WTC11 (cell line): ENCODE measurements at places on chromosomes 13 and 19. TPM values are rescaled to one million over a fixed set of nuclear protein-coding genes. Genes with fewer than 3 reads are reported as not detected.

Gene NLRP9
- total RNA-seq: not detected in 3 replicates

Gene PSMD8
- 156 to 167 TPM (median 160 TPM) in 3 replicates for total RNA-seq

Gene WDR88
- total RNA-seq: 0.28 TPM in 1 of 3 replicates, not detected in the others

Gene RGL3
- total RNA-seq: 69.0 to 88.3 TPM (median 86.0 TPM) in 3 replicates

GRCh38 chr19:41356984-41357739, 3.4 kb upstream of the TGFB1 start:
- no peak for DNase-seq
- H3K4me1 ChIP-seq: peaks cover 5% of the 10 kb centered on the region
- H3K4me3 ChIP-seq: no peak overlapping the region
- peaks cover 23% of the 10 kb centered on the region for H3K27me3 ChIP-seq
- no peak overlapping the region for H3K27ac ChIP-seq

Gene PCDH17
- total RNA-seq: 0.85 to 1.1 TPM (median 0.89 TPM) in 3 replicates

Gene LIN37
- 4.7 to 6.4 TPM (median 5.6 TPM) in 3 replicates for total RNA-seq

DNA sequence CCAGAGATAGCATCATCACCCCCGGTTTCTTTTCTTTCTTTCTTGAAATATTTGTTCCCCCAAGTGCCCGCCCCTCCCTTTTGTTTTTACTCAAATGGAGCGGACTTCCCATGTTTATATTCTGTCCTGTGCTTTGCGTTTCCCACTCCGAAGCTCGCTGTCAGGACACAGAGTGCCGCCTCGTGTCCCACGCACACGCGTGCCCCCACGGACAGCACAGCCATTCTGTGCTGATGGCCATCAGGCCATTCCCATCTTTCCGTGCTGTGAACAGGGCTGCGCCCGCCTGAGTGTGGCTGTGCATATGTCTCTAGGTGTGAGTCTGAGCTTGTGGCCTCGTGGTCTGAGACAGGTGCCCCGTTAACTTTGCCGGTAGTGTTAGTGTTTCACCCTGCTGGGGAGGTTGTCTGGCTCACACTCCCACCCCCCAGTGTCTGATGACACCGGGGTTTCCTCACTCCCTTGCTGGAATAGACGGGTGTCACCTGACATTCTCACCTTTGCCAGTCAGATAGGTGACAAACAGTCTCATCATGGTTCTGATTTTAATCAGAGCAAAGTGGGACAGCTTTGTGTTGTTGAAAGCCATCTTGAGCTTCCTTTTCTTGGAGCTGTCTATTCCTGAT, 6.9 kb downstream of the PAK4 start:
- no peak for DNase-seq
- H3K27ac ChIP-seq: peak overlapping the region; percentile 89
- no peaks in the 10 kb centered on the region for H3K27me3 ChIP-seq
- peaks cover 71% of the 10 kb centered on the region for H3K4me1 ChIP-seq

DNA sequence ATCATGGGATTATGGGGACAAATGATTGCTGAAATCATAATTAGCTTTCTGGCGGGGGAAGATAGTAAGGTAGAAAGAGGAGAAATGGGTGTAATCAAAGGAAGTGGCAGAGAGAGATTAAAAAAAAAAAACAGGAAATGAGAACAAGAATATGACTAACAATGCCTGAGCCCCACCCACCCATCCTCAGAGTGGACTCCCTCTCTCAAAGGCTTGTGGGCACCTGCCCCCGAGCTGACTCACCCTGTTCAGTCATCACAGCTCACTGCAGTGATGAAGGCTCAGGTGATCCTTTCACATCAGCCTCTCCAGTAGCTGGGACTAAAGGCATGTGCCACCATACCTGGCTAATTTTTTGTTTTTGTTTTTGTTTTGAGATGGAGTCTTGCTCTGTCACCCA, 26.4 kb upstream of the TPT1 start:
- peaks cover 37% of the 10 kb centered on the region for H3K4me1 ChIP-seq
- H3K27me3 ChIP-seq: no peaks in the 10 kb centered on the region
- H3K36me3 ChIP-seq: peaks cover 18% of the 10 kb centered on the region
- no peak overlapping the region for H3K4me3 ChIP-seq
- DNase-seq: no peak
- peak overlapping the region; percentile 71; the same call in 1 of the 2 replicates for H3K27ac ChIP-seq

- H3K36me3 ChIP-seq: no peaks in the 10 kb centered on the region
- no peaks in the 10 kb centered on the region for H3K27me3 ChIP-seq
- DNase-seq: no peak
- no peak overlapping the region for H3K27ac ChIP-seq
Measured at GRCh38 chr13:72561791-72562190, 165.6 kb downstream of the MZT1 start.

DNA sequence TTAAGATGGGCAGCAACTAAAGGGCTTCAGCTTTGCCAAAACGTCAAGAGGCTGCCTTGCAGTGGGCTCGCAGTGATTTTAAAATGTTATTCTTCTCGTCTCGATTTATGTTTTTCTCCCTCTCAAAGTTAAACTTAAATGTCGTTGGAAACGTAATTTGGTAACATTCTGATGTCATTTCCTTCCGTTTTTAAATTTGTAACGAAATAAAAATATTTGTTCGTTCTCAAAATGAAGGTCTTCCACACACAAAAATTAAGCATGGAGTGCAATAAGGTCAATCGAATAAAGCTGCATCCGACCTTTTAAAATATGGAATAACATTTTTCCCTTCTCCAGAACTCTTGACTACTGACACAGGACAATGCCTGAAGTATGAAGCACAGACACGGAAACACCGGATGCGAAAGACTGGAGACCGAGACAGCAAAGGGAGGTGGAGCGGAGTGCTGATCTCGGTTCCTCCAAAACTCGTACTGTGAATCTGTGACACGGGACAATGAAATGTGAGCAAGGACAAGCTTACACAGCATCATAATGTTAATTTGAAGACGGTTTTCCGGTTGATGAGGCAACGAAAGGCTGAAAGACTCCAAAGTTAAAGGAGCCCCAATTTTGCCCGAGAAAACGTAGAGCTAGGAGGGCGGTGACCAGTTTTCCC, 850 bp downstream of the MTMR6 start:
- H3K4me3 ChIP-seq: peak overlapping the region; percentile 97
- H3K4me1 ChIP-seq: peaks cover 17% of the 10 kb centered on the region
- H3K36me3 ChIP-seq: no peaks in the 10 kb centered on the region
- H3K27me3 ChIP-seq: no peaks in the 10 kb centered on the region

- no peaks in the 10 kb centered on the region for H3K4me1 ChIP-seq
- H3K27me3 ChIP-seq: no peaks in the 10 kb centered on the region
- no peak overlapping the region for H3K27ac ChIP-seq
- no peak overlapping the region for H3K4me3 ChIP-seq
- DNase-seq: no peak
Measured at GRCh38 chr13:103731959-103732358, 665.7 kb upstream of the SLC10A2 start.

DNA sequence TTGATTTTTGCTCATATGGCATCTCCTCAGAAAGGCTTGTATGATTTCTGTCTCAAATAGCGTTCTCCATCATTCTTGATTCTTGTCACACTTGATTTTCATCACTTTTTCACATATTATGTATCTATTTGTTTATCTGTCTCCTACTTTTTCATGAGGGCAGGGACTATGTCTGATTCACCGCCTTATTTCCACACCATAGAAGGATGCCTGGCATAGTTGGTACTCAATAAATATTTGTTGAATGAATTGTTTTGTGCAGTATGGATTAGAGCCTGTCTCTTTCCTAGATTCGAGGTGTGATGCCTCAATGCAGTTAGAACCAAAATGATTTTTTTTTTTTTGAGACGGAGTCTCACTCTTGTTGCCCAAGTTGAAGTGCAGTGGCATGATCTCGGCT, 12.1 kb downstream of the SAE1 start:
- H3K4me3 ChIP-seq: no peak overlapping the region
- peak overlapping the region; percentile 80 for H3K27ac ChIP-seq
- H3K36me3 ChIP-seq: peaks cover 63% of the 10 kb centered on the region
- no peaks in the 10 kb centered on the region for H3K27me3 ChIP-seq
- no peak for DNase-seq

Gene ZNF865
- total RNA-seq: 18.5 to 21.7 TPM (median 19.0 TPM) in 3 replicates

Gene NKG7
- total RNA-seq: 0.53 to 0.63 TPM in 2 of 3 replicates, not detected in the other

- peak overlapping the region; percentile 78; the same call in 1 of the 2 replicates for H3K27ac ChIP-seq
- peaks cover 48% of the 10 kb centered on the region for H3K4me1 ChIP-seq
- peaks cover 4% of the 10 kb centered on the region; the same call in 1 of the 2 replicates for H3K36me3 ChIP-seq
- no peaks in the 10 kb centered on the region for H3K27me3 ChIP-seq
- no peak overlapping the region for H3K4me3 ChIP-seq
Measured at GRCh38 chr13:24181991-24182702, 21.6 kb downstream of the SPATA13 start.

GRCh38 chr19:10565028-10565566, 713 bp downstream of the KRI1 start:
- H3K4me3 ChIP-seq: peak overlapping the region; percentile 89
- peaks cover 19% of the 10 kb centered on the region for H3K36me3 ChIP-seq
- H3K4me1 ChIP-seq: peaks cover 32% of the 10 kb centered on the region
- DNase-seq: peak; percentile 63
- H3K27me3 ChIP-seq: peaks cover 19% of the 10 kb centered on the region
- H3K27ac ChIP-seq: peak overlapping the region; percentile 87

DNA sequence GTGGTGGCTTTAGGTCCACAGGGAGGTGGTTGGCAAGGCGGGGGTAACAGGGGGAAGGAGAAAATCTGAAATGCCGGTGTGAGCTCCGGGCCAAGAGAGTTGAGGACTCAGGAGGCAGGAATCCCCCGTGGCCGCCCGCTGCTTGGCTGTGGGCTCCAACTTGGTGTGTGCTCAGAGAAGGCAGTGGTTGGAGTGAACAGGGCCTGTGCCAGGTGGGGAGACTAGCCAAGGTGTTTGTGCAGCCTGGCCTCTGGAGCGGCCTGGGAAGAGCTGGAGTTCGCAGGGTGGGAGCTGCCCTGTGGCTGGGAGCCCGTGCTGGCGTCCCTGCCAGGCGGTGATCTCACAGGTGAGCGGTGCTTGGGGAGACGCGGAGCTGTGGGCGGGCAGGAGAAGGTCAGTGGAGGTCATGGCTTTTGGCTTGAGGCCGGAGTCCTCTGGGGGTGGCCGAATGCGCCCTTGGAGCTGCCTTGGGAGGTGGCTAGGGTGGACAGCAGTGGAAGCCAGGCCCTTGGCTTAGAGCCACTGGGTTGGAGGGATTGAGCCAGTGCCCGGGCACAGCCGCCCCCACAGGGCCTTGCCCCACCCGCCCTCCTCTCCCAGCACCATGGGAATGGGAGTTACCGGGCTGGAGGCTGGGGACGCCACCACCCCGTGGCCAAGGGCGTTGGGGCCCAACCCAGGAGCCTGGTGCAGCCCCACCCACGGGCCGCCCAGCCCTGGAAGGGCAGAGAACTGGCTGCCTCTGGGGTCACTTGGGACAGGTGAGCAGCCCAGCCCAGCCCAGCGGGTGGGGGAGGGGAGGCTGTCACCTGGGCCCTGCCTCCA, 7.1 kb upstream of the CIRBP start:
- peak overlapping the region; percentile 89 for H3K4me3 ChIP-seq
- H3K27ac ChIP-seq: peak overlapping the region; percentile 86
- H3K4me1 ChIP-seq: peaks cover 58% of the 10 kb centered on the region
- peaks cover under 1% of the 10 kb centered on the region for H3K27me3 ChIP-seq
- DNase-seq: no peak

Gene DHX34
- total RNA-seq: 35.6 to 36.5 TPM (median 35.6 TPM) in 3 replicates

GRCh38 chr19:44687888-44688287, 11.1 kb upstream of the CEACAM16 start:
- DNase-seq: no peak
- H3K4me1 ChIP-seq: peaks cover 22% of the 10 kb centered on the region
- no peak overlapping the region for H3K4me3 ChIP-seq
- H3K27ac ChIP-seq: no peak overlapping the region

Gene LGALS14
- not detected in 3 replicates for total RNA-seq

- H3K4me3 ChIP-seq: no peak overlapping the region
- no peak overlapping the region for H3K27ac ChIP-seq
- H3K4me1 ChIP-seq: peaks cover 8% of the 10 kb centered on the region
- H3K27me3 ChIP-seq: no peaks in the 10 kb centered on the region
- DNase-seq: no peak
- H3K36me3 ChIP-seq: peaks cover 4% of the 10 kb centered on the region; the same call in 1 of the 2 replicates
Measured at GRCh38 chr13:73608157-73608516, 526.1 kb downstream of the KLF12 start.

DNA sequence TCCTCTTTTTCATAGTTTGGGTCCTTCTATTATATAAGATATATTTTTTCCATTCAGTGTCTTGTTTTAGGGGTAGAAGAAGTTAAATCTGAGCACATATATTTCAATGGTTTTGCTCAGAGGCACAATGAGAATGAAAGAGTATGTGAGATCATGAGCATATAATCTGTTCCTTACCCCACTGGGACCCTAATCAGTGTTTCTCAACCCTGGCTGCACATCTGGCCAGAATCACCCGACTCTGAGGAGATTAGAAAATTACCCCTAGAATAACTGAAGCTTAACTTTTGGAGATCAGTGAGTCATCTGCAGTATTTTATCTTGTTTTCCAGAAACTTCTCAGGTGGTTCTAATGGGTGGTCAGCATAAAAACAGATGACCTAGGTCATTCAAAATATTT, 782 bp downstream of the CYSLTR2 start:
- no peak overlapping the region for H3K4me3 ChIP-seq
- no peaks in the 10 kb centered on the region for H3K36me3 ChIP-seq
- peaks cover 12% of the 10 kb centered on the region for H3K4me1 ChIP-seq
- no peaks in the 10 kb centered on the region for H3K27me3 ChIP-seq
- no peak for DNase-seq

Gene OR10H1
- not detected in 3 replicates for total RNA-seq

Gene GSX1
- not detected in 3 replicates for total RNA-seq

GRCh38 chr13:33057019-33057780, 41.0 kb downstream of the KL start:
- no peaks in the 10 kb centered on the region for H3K4me1 ChIP-seq
- no peaks in the 10 kb centered on the region for H3K36me3 ChIP-seq
- H3K27ac ChIP-seq: no peak overlapping the region
- no peaks in the 10 kb centered on the region for H3K27me3 ChIP-seq
- H3K4me3 ChIP-seq: no peak overlapping the region

- no peak overlapping the region for H3K4me3 ChIP-seq
- peak overlapping the region; percentile 32; the same call in 1 of the 2 replicates for H3K27ac ChIP-seq
- peak; percentile 50 for DNase-seq
- H3K36me3 ChIP-seq: peaks cover 12% of the 10 kb centered on the region
- H3K27me3 ChIP-seq: no peaks in the 10 kb centered on the region
Measured at GRCh38 chr13:50376895-50377575, 361.8 kb downstream of the KCNRG start.

- no peak for DNase-seq
- H3K27ac ChIP-seq: no peak overlapping the region
- H3K36me3 ChIP-seq: peaks cover 46% of the 10 kb centered on the region
- H3K4me1 ChIP-seq: peaks cover 3% of the 10 kb centered on the region; the same call in 1 of the 2 replicates
- H3K27me3 ChIP-seq: peaks cover 6% of the 10 kb centered on the region
Measured at GRCh38 chr13:50923272-50923671, 13.7 kb downstream of the RNASEH2B start.

- no peak for DNase-seq
- H3K4me3 ChIP-seq: no peak overlapping the region
Measured at GRCh38 chr19:19274716-19275565, 1.8 kb upstream of the TM6SF2 start.

- no peaks in the 10 kb centered on the region for H3K27me3 ChIP-seq
- no peaks in the 10 kb centered on the region for H3K36me3 ChIP-seq
- no peak overlapping the region for H3K4me3 ChIP-seq
- no peak overlapping the region for H3K27ac ChIP-seq
Measured at GRCh38 chr19:33427801-33428626, 54.5 kb downstream of the CEBPG start.

Gene PSG1
- total RNA-seq: not detected in 3 replicates

Gene JSRP1
- 0.33 to 1.4 TPM (median 0.73 TPM) in 3 replicates for total RNA-seq

- peaks cover 6% of the 10 kb centered on the region for H3K4me1 ChIP-seq
- no peak overlapping the region for H3K4me3 ChIP-seq
- no peaks in the 10 kb centered on the region for H3K36me3 ChIP-seq
- H3K27ac ChIP-seq: 0 out of 2 replicates have a peak overlapping the region, but pooled peaks have one; percentile 41
- no peak for DNase-seq
Measured at GRCh38 chr19:33412601-33413425, 39.3 kb downstream of the CEBPG start.

Gene NTN5
- total RNA-seq: 0.28 to 0.39 TPM (median 0.37 TPM) in 3 replicates
